ENCODE measurements at places on chromosomes 1 and 21.

DNA sequence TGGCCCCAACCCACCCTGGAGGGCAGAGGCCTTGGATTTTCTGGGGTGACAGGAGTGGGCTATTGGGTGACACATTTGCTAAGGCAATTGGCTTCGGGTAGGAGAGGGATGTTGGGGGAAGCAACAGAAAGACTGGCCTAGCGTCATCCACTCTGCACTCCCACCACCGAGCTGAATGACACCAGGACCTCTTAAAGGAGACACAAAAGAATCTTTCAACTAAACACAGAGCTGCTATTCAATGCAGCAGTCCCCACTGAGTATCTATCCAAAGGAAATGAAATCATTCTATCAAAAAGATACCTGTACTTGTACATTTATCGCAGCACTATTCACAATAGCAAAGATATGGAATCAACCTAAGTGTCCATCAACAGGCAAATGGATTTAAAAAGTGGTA is 6.2 kb downstream of the TFF2 start:
- DNase-seq: no peak

- DNase-seq: no peak
Measured at GRCh38 chr1:82214606-82215005, 413.9 kb downstream of the ADGRL2 start.

GRCh38 chr1:231507476-231508355 is 20.8 kb upstream of the TSNAX start:
- DNase-seq: no peak

GRCh38 chr1:67367370-67368045 is 59.8 kb downstream of the IL12RB2 start:
- DNase-seq: no peak

DNA sequence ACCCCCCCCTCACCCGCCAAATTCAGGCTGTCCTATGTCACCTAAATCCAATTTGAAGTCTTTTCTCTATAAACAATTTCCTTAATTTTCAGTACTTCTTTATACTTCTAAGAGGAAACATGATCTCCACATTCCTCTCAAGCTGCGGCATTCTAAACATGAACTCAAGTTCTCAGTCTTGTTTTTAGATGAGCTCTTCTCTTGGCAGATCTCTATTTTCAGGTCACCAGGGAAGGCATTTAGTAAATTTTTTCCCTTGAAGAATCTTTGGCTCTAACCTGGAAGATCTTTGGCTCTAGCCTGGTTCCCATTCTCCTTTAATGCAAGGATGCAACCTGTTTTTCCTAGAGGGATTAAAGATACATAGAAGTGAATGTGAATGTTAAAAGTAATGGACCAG is 193.4 kb downstream of the ATG4C start:
- DNase-seq: no peak

All from stimulated activated naive CD8-positive, alpha-beta T cell treated with anti-CD3 and anti-CD28 coated beads, Interleukin-15, Interleukin-2, amounts not matched to agents 100 U/mL and 50 U/mL, for 24 hours (primary cell).